Temporal lobe (tissue), 4 donors: ENCODE measurements at places on chromosomes 13 and 19. TPM values are rescaled to one million over a fixed set of nuclear protein-coding genes. Genes with fewer than 3 reads are reported as not detected.

NOTCH3 gene
- total RNA-seq: 14.3 TPM

CYP2S1 gene
- under 0.01 TPM for total RNA-seq

HIF3A gene
- total RNA-seq: 6.1 TPM

IER2 gene
- total RNA-seq: 9.6 TPM

ATP4A gene
- total RNA-seq: 0.25 TPM

KLK2 gene
- total RNA-seq: not detected

UNC13A gene
- total RNA-seq: 43.5 TPM

NXNL1 gene
- total RNA-seq: not detected

GFY gene
- 0.25 TPM for total RNA-seq

CGB3 gene
- not detected for total RNA-seq
